ENCODE measurements at places on chromosomes 13 and 19.

DNA sequence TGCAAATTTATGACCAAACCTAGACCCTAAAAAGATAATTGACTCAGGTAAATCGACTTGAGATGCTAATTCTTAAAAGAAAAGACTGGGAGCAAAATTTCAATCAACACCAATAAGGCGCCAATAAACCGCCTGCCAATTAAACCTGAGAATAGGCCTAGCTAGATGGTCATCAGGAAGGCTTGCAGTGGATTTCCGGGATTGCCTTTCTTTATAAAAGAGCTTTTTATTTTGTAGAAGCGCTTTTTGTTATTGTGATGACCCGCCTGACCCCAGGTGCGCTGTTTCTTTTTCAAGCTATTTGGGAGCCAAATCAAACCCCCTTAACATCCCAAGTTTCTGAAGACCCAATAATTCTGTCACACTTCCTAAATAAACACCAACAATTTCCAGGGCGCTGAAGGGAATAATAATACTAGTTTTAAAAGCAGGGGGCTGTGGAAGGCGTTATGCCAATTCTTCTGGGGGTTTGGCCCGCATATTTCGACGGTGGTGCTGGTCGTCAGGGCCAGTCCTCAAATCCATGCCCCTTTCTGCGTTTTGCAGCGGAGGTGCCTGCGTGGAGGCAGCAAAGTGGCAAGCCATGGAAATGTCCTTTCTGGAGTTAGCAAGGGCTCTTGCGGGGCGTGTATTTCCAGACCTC, 2.9 kb upstream of the ZIC5 start:
- no peak for DNase-seq

GRCh38 chr13:27183561-27184147, 12.0 kb upstream of the USP12 start:
- no peak for DNase-seq

- DNase-seq, result no peak
Observed at GRCh38 chr19:40035996-40036395, 20.0 kb downstream of the ZNF780B start.

- no peak for DNase-seq
Observed at GRCh38 chr19:46132508-46133100, 8.1 kb upstream of the IGFL3 start.

GRCh38 chr19:14248578-14249011, 42.6 kb upstream of the ADGRL1 start:
- DNase-seq, result no peak

DNA sequence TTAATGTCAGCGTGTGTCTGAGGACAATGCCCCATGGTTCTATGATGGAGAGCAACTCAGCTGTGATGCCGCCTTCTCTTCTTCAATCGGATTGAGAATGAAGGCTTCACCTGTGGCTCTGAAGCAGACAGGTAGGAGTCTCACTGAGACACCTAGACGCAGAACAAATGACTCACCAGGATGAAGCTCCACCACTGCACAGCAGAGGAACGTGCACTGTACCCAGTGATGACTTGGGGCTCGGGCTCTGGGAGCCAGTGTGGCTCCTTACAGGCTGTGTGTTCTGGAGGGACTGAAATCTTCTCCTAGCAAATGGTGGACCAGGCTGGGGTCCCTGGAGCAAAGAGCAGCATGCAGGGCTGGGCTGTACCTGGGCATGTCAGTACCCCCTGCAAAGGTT, 44.0 kb downstream of the CCDC70 start:
- no peak for DNase-seq

DNA sequence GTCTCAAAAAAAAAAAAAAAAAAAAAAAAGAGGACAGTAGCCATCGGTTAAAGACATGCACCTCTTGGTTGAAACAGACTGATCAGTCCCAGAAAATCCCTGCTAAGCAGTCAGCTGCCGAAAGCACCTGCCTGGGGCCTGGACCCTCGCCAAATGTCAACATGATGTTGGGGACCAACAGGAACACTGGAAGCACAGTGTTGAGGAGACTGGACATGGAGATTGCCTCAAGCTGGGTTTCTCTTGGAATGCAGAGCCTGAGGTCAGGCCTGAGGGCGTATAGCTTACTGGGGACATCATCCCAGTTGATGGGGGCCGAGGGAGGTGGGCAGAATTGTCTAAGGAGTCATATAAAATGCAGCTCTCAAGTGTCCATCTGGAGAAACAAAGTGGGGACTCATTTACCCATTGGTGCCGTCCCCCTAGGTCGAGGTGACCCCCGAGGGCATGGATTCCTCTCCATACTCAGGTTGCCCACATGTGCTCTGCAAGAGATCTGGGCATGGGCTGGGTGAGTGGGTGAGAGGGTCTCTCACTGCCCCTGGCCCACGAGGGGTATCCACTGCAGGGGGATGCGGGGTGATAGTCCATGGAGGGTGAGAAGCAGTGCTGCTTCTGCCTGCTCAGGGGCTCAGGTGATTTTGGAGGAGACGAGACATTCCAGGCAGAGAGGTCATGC, 164.5 kb downstream of the URI1 start:
- DNase-seq, result no peak

- no peak for DNase-seq
Observed at GRCh38 chr13:113305208-113305607, 8.2 kb downstream of the LAMP1 start.

- no peak for DNase-seq
Observed at GRCh38 chr13:102677122-102677521, 17.7 kb downstream of the METTL21C start.

GRCh38 chr13:110330491-110331011, 23.5 kb downstream of the COL4A2 start:
- DNase-seq, result no peak

Data from suppressor macrophage (primary cell).